GM03348 (cell line): ENCODE measurements at places on chromosomes 11 and 22.

DNA sequence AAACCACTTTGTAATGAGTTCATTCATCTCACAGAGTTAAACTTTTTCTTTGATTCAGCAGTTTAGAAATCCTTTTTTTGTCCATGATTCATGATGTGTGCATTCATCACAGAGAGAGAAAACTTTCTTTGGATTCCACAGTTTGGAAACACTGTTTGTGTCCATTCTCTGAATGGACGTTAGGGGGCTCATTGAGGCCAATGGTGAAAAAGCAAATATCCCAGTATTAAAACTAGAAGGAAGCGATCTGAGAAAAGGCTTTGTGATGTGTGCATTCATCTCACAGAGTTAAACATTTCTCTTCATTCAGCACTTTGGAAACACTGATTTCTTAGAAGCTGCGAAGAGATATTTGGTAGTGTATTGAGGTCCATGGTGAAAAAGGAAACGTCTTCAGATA is 155.6 kb upstream of the TRIM48 start:
- no peak for DNase-seq

GRCh38 chr22:24423519-24424000 is 3.8 kb upstream of the ADORA2A start:
- DNase-seq, result peak; percentile 93

DNA sequence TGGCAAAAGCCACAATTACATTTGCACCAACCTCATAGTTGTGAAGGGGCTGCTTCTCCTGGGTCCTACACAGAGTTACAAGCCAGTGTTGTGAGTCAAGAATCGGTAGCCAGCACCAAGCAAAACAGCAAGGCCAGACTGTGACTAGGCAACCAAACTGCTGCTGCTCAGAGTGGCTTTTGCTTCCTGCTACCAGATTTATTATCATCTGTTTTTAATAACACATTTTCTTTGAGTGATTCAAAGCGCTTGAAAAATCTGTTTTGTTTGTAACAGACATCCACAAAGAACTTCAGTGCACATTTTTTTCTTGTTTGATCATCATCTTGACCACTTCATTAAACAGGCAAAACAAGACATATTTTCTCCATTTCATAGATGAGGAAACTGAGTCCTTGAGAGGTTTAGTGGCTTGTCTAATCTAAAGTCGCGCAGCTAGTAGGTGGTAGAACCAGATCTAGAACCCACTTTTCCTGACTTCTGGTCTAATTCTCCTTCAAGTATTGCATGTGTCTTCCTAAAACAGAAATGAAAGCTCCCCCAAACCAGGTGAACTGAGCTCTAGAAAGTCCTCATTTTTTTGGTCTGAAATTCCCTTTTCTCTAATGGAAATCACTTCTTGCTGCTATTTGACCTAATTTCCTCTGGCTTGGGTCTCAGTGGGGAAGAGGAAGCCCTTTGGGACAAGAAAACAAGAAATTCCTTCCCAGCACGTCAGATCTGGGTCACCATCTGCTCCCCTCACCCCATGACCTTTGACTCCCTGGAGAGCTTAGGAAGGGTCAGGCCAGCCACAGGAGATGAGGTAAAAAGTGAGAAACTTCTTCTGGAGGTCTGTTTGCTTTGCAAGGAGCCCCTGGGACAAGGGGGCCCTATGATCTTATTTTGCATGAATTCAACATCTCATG is 39.9 kb downstream of the CWC15 start:
- peak; percentile 85 for DNase-seq

DNA sequence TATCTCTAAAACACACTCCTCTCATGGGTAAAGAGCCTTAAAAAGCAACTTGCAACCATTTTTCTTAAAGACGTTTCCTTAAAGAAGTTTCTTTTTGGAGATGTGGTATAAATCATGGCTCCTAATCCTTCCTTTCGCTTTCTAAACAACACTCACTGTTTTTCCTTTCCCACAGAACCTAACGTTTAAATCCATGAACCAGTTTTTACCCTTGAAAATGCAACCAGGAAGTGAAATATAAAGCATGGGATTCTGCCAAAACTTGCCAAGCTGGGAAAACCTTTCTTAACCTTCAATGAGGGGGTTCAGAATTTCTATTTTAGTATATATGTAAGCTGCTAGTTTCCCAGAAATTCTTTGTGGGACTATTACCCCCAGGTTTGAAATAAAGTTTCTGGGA is 8.6 kb downstream of the PLEKHA7 start:
- no peak for DNase-seq

GRCh38 chr11:111006227-111006626 is 239.3 kb upstream of the POU2AF2 start:
- DNase-seq, result no peak

DNA sequence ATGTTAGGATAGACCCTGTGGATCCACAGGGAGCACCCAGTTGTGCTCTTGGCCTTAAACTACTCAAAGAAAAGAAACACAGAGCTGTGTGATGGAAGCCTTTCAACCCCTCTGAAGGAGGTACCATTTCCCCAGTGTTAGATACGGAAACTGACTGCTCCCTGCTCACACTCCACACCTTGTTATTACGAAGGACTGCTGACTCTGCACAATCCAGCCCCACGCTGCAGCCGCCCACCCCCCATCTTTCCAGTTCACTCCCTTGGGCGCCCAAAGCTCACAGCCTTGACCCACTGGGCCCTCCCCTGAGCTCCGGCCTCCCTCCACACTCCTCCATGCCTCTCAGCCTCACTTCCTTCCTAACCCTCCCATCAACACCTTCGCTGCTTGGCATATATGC is 75.5 kb downstream of the EFCAB6 start:
- no peak for DNase-seq
